WTC11 (cell line): ENCODE measurements at places on chromosomes 1 and 21.
A peak's percentile ranks its signal among the peaks of the same experiment; 100 is the strongest.

DNA sequence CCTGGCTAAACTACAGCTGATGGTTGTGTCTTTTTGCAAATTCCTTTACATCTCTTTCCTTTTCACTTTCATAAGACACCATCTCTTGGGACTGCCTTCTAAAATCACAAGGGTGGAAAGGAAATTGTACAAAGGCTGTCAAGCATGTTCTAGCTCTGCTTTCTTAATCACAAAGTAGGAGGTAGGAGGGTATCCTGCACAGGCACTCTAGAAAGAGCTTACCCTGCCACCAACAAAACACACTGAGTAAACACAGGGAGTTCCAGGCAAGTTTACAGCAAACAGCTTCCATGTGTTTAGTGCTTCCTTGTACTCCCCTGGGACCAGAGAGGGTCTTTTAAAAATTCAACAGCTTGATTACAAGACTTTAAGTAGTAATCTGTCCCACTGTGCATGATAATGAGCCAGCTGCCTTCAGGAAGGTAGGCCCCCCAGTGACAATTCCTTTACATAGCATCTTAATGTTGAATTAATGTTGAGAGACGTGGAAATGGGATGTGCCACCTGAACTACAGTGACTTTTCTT is 2.4 kb downstream of the PLPP3 start:
- peak overlapping the region; percentile 90 for H3K27ac ChIP-seq
- no peak for DNase-seq
- H3K4me3 ChIP-seq = peak overlapping the region; percentile 96
- no peaks in the 10 kb centered on the region for H3K27me3 ChIP-seq
- peaks cover 73% of the 10 kb centered on the region for H3K4me1 ChIP-seq
- H3K36me3 ChIP-seq = no peaks in the 10 kb centered on the region; the same call in 1 of the 2 replicates

DNA sequence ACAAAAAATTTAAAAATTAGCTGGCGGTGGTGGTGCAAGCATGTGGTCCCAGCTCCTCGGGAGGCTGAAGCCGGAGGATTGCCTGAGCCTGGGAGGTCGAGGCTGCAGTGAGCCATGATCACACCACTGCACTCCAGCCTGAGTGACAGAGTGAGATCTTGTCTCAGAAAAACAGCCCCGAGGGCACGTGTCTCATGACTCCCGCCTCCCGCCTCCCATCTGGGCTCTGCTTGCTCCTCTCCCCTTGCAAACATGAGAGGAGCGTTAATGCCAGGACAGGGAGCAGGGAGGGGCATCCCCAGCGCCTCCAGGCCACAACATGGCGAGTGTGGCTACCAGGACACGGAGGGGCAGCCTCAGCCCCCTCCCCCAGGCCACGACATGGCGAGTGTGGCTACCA is 28.3 kb downstream of the FAAP20 start:
- no peaks in the 10 kb centered on the region for H3K27me3 ChIP-seq
- no peak for DNase-seq

- H3K27me3 ChIP-seq = no peaks in the 10 kb centered on the region
- peak overlapping the region; percentile 10 for H3K27ac ChIP-seq
- no peaks in the 10 kb centered on the region for H3K36me3 ChIP-seq
- H3K4me1 ChIP-seq = peaks cover 63% of the 10 kb centered on the region
- no peak for DNase-seq
- no peak overlapping the region for H3K4me3 ChIP-seq
These were observed 15.3 kb downstream of the UCK2 start for GRCh38 chr1:165842671-165843129.

- peaks cover 6% of the 10 kb centered on the region for H3K4me1 ChIP-seq
- DNase-seq = no peak
- peaks cover 6% of the 10 kb centered on the region for H3K27me3 ChIP-seq
- no peak overlapping the region for H3K27ac ChIP-seq
These were observed 290.5 kb downstream of the OMA1 start for GRCh38 chr1:58256041-58256440.

GRCh38 chr1:68346188-68346808 is 103.5 kb downstream of the RPE65 start:
- no peaks in the 10 kb centered on the region for H3K36me3 ChIP-seq
- H3K4me1 ChIP-seq = 0 out of 2 replicates have a peak, but pooled peaks cover 2% of the 10 kb centered on the region
- no peak overlapping the region for H3K4me3 ChIP-seq
- H3K27ac ChIP-seq = no peak overlapping the region

DNA sequence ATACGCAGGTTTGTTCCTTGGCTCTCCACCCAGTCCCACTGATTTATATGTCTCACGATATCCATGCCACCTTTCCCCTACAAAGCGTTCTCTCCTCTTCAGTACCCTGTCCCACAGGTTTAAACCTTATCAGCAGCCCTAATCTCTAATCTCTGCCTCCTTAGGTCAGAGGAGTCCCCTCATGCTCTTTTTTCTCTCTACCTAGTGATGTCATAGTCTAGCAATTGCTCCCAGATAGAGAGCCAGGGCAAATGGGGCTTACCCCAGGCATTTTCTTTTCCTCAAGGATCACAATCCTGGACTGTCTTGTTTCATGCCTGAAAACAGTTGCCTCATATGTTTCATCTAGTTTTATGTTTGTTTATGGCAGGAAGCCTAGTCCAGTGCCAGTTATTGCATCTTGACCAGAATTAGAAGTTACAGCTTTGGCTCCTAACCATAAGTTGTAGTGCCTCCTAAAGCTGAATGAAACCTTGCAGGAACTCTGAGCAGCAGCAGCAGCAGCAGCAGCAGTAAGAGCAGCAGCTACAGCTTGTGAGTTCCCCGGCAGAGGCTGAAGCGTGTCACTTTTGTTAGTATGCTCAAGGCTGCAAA is 26.7 kb upstream of the TP53BP2 start:
- no peak overlapping the region for H3K27ac ChIP-seq
- peaks cover 10% of the 10 kb centered on the region; the same call in 1 of the 2 replicates for H3K36me3 ChIP-seq
- H3K4me3 ChIP-seq = no peak overlapping the region

DNA sequence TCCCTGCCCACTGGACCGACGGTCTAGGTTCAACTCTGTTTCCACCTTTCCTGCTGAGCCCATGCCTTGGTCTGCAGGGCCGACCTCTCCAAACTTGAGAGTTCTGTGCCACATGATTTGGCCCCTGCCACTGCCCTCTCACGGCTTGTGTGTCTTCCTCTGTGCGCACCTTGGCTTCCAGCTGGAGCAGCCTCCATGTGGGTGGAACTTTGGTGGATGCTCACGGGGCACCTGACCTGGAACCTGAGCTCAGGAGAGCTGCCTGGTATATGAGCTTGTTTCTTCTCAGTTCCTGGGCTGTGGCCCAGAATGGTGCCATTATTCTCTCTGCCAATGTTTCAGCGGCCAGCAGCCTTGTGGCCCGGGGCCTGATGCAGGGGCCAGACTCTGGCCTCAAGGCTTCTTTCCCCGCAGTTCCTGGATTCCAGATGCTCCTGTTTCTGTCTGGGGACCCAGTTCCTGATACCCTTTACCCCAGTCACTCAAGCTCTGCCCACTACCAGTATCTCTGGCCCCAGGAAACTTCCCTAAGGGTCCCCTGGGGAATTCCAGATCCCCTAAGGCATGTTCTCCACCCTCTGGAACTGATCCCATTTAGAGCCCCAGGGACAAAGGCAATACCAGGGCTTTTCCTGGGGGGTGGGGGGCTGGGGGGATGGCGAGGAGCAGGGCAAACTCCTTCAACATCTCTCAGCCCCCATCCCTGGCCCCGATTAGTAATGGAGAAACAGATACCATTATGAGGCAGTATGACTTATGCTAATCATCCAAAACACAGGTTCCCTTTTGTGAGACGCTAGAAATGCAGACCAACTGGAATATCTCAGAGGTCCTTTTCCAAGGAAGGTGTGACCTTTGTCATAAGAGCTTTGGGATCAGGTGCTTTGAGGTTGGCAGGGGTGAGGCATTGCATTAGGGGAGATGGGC is 11.1 kb downstream of the QSOX1 start:
- H3K27ac ChIP-seq = peak overlapping the region; percentile 38
- no peaks in the 10 kb centered on the region for H3K36me3 ChIP-seq
- H3K4me1 ChIP-seq = peaks cover 56% of the 10 kb centered on the region

GRCh38 chr1:84352298-84353106 is 45.8 kb upstream of the DNASE2B start:
- no peaks in the 10 kb centered on the region; the same call in 1 of the 2 replicates for H3K27me3 ChIP-seq
- no peak for DNase-seq
- no peak overlapping the region for H3K27ac ChIP-seq
- H3K4me1 ChIP-seq = no peaks in the 10 kb centered on the region

- no peak for DNase-seq
- no peaks in the 10 kb centered on the region; the same call in 1 of the 2 replicates for H3K36me3 ChIP-seq
- H3K4me3 ChIP-seq = no peak overlapping the region
- H3K4me1 ChIP-seq = no peaks in the 10 kb centered on the region; the same call in 1 of the 2 replicates
- no peak overlapping the region; the same call in 1 of the 2 replicates for H3K27ac ChIP-seq
- no peaks in the 10 kb centered on the region for H3K27me3 ChIP-seq
These were observed 752.1 kb downstream of the NCAM2 start for GRCh38 chr21:21750124-21750825.
